ENCODE measurements at places on chromosomes 13 and 19.
A peak's percentile ranks its signal among the peaks of the same experiment; 100 is the strongest.

- DNase-seq, result no peak
These were observed 1300.7 kb downstream of the PCDH9 start for GRCh38 chr13:65929436-65929835.

GRCh38 chr19:51697169-51697776 lies 4.1 kb downstream of the SPACA6 start:
- no peak for DNase-seq

DNA sequence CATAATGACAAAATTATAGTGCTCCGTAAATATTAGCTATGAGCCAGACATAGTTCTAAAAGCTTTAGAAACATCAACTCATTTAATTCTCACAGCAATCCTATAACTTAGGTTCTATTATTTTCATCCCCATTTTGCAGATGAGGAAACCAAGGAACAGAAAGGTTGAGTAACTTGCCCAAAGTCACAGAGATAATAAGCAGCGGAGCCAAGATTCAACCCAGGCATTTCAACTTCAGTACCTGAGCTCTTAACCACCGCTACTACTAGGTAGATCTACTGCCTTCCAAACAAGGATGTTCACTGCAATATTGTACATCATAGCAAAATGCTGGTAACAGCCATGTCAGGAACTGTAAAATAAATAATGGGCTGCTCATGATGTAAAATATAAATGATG lies 39.9 kb downstream of the ELF1 start:
- DNase-seq, result no peak

GRCh38 chr13:19239114-19239860 lies 57.7 kb upstream of the TUBA3C start:
- no peak for DNase-seq

DNA sequence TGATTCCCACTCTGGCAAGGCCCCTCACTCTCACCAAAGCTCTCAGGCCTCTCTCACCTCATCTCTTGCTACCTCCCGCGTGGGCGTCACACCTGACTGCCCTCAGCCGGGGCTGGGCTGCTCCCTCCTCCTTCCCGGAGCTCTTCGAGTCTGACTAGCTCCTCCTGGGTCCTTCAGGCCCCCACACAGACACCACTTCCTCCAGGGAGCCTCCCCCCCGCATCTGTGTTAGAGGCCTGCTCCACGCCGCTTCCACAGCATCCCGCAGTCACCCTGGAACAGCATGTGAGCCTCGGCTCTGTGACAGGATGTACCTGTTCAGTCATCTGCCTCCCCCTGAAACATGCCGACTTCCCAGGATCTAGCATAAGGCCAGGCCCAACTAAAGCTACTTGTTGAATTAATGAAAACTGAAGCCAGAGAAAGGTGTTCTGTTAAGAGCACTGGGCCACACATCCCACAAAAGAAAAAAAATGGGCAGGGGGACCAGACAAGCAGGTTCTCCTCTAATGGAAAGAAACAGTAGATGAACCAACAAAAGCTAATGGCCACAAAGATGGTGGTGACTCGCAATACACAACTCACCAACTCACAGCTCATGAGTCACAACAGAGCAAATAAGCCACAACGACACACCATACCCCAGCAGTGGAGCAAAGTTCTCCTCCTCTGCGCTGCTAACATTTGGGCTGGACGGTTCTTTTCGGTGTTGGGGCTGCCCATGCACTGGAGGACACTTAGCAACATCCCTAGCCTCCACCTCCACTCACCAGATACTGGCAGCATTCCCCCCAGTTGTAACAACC lies 3.0 kb downstream of the PPP6R1 start:
- peak; percentile 39 for DNase-seq

- DNase-seq, result no peak
These were observed 36.5 kb downstream of the COL4A1 start for GRCh38 chr13:110270507-110270906.

- no peak for DNase-seq
These were observed 189.9 kb downstream of the DACH1 start for GRCh38 chr13:71677124-71677523.

- DNase-seq, result no peak
These were observed 10.0 kb upstream of the OR1M1 start for GRCh38 chr19:9076901-9077300.

- DNase-seq, result no peak
These were observed 12.1 kb downstream of the CEBPA start for GRCh38 chr19:33290082-33290815.

GRCh38 chr19:16134510-16134909 lies 9.0 kb upstream of the HSH2D start:
- DNase-seq, result no peak

Data from naive B cell (primary cell).